T-helper 17 cell (primary cell): ENCODE measurements at places on chromosomes 1 and 21. TPM values are rescaled to one million over a fixed set of nuclear protein-coding genes. Genes with fewer than 3 reads are reported as not detected.

Gene DMBX1
- total RNA-seq = not detected

Gene ABCG1
- 75.0 TPM for total RNA-seq

Gene TLR5
- 2.6 TPM for total RNA-seq

Gene SEMA6C
- total RNA-seq = 9.5 TPM

Gene SYTL1
- 206 TPM for total RNA-seq

Gene TAL1
- 1.3 TPM for total RNA-seq

Gene LORICRIN
- not detected for total RNA-seq

Gene SLC25A33
- 3.7 TPM for total RNA-seq

Gene DSCAM
- total RNA-seq = not detected

Gene RGS8
- total RNA-seq = not detected

Gene IRF6
- total RNA-seq = 0.20 TPM

Gene CACNA1S
- not detected for total RNA-seq

Gene BRINP3
- total RNA-seq = not detected

Gene PDPN
- total RNA-seq = not detected

Gene CD48
- total RNA-seq = 387 TPM
